Activated naive CD4-positive, alpha-beta T cell treated with anti-CD3 and anti-CD28 coated beads for 36 hours (primary cell): ENCODE measurements at places on chromosomes 1 and 21. TPM values are rescaled to one million over a fixed set of nuclear protein-coding genes. Genes with fewer than 3 reads are reported as not detected.
A peak's percentile ranks its signal among the peaks of the same experiment; 100 is the strongest.

DNA sequence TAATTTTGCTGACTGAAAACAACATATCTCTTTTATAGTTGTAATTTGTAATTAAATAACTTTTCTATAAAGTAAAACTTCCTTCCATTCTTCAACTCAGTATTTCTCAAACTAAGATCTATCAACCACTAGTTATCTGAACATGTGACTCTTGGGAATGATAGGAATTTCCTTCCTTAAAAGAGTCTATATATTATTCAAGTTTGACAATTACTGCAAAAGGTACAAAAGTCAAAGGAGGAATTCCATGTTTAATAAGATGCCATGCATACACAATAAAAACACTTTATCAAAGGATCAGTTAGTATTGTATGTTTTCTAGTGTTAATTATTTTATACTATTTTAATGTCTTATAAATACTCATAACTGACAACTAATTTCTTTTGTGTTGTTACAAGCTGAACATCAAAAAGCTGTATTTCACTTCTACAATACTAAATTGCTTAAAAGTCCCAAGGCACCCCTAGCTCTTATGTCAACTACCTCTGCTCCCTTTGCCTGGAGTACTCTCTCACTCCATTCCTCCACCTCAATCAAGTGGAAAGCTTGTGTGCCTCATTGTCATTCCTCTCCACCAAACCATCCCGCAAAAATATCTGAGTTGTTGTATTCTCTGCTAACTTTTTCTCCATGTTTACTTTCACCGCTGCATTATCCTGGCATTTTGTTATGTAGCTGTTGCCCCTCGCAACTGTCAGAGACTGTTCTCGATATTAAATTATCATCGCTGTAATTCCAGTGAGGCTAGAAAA, 67.9 kb downstream of the SLC44A5 start:
- no peaks in the 10 kb centered on the region for H3K36me3 ChIP-seq
- H3K4me1 ChIP-seq = no peaks in the 10 kb centered on the region
- H3K4me3 ChIP-seq = no peak overlapping the region
- no peak for DNase-seq
- H3K27me3 ChIP-seq = peaks cover 7% of the 10 kb centered on the region

DNA sequence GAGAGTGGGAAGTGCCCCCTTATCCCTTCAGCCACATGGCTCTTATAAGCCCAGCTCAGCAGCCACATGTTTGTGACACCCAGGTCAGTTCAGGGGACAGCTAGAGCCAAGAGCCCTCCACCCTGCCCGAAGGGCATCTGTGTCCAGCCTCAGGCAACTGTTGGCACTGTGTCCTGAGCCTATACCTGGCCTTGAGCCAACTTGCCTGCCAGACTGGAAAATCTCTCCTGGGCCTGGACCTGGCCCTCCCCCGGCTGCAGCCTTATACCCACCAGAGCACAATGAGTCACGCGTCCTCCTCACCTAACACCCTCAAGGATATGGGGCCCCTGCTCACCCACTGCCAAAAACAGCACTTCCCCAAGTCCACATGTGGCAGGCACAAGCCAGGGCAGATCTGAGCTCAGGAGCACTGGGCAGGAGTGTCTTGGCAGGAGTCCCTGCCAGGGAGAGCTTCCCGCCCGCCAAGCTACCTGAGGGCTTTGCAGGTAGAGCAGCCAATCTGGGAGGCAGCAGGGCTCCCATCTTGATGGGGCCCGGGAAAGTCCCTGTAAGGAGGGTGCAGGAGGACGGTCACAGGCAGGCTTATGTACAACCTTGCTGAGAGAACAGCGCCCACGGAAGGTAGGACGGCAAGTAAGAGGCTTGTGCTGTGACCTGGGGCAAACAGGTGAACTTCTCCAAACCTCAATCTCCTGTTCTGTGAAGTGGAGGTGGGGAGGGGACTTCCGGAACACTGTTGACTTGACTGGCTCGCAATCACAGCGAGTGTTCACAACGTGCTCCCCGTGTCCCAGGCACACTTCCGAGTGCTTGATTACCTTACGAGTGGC, 19.8 kb upstream of the HSPG2 start:
- H3K4me1 ChIP-seq = peaks cover 29% of the 10 kb centered on the region
- H3K27ac ChIP-seq = peak overlapping the region; percentile 86
- H3K27me3 ChIP-seq = no peaks in the 10 kb centered on the region
- H3K36me3 ChIP-seq = no peaks in the 10 kb centered on the region

- no peaks in the 10 kb centered on the region for H3K36me3 ChIP-seq
- H3K4me3 ChIP-seq = no peak overlapping the region
- H3K27ac ChIP-seq = no peak overlapping the region
- H3K27me3 ChIP-seq = peaks cover 60% of the 10 kb centered on the region
- H3K4me1 ChIP-seq = no peaks in the 10 kb centered on the region
These were observed 280.3 kb downstream of the FAM72C start for GRCh38 chr1:143691400-143691891.

DNA sequence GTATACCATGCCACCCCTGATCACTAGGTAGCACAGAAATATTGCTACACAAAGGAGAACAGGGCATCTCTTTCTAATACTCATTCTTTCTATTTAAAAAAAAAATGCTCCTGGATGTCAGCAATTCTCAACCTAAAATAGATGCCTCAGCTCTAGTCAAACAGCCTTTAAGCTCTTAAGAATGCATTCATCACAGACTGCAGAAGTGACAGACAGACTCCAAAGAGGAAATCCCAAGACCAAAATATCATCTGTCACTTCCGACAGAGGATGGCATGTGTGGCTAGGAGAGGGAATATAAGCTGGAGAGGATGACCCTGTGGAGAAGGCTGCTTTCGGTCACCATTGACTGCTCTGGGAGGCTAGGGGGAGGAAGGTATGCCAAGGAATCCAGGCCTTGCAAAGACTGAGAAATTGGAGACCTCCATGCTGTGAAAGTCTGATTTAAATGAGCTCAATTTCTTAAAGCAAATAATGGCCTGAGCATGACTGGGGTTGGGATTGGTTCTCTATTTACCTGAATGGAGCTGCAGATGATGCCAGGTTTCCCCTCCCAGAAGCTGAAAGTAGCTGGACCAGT, 277.4 kb downstream of the BRINP2 start:
- H3K4me1 ChIP-seq = no peaks in the 10 kb centered on the region
- no peak overlapping the region for H3K27ac ChIP-seq
- H3K4me3 ChIP-seq = no peak overlapping the region
- DNase-seq = no peak

DNA sequence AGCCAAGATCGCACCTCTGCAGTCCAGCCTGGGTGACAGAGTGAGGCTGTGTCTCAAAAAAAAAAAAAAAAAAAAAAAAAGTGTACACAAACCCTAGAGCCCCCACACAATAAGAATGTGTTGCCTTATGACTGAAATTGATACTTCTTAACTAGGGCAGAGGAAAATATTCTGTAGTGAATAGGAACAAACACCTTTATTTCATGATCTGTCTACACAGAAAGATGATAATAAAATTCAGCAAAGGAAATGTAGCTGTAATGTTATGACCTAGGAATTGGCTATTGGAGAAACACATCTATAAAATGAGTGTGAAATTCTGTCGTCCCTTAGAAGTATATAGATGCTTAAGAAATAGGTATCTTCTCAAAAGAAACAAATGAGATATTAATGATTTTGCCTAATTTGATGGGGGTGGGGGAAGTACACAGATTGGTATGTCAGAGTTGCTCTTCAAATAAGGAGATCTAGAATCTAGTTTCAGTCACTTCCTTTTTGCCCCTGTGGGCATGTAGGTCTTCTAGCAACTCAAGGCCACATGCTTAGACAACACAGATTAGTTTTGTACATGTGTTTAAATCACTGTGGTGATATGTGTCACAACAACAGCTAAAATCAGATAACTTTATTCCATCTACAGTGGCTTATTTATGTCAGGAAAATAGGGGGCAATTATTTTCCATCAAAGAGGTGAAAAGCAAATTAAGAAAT, 10.7 kb upstream of the GPR25 start:
- no peaks in the 10 kb centered on the region for H3K27me3 ChIP-seq
- DNase-seq = no peak
- peaks cover 3% of the 10 kb centered on the region for H3K36me3 ChIP-seq

- no peak overlapping the region for H3K4me3 ChIP-seq
- peaks cover 18% of the 10 kb centered on the region for H3K27me3 ChIP-seq
- H3K36me3 ChIP-seq = no peaks in the 10 kb centered on the region
- H3K4me1 ChIP-seq = no peaks in the 10 kb centered on the region
- no peak for DNase-seq
These were observed 40.7 kb upstream of the EYA3 start for GRCh38 chr1:28129150-28129549.

DNA sequence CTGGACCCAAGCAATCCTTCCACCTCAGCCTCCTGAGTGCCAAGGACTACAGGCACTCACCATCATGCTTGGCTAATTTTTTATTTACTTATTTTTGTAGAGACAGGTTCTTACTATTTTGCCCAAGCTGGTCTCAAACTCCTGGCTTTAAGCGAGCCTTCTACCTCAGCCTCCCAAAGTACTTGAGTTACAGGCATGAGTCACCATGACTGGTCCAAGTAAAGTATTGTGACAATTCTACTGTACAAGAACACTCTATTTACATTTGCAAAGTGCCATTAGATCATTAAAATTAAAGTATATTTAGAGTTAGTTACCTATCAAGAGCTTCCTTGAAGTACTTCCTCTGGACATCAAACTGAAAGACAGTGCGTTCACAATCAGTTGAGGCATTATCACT, 44.8 kb downstream of the NRDC start:
- H3K36me3 ChIP-seq = peaks cover 17% of the 10 kb centered on the region
- no peaks in the 10 kb centered on the region for H3K4me1 ChIP-seq
- no peak for DNase-seq
- no peak overlapping the region for H3K27ac ChIP-seq
- no peaks in the 10 kb centered on the region for H3K27me3 ChIP-seq

DNA sequence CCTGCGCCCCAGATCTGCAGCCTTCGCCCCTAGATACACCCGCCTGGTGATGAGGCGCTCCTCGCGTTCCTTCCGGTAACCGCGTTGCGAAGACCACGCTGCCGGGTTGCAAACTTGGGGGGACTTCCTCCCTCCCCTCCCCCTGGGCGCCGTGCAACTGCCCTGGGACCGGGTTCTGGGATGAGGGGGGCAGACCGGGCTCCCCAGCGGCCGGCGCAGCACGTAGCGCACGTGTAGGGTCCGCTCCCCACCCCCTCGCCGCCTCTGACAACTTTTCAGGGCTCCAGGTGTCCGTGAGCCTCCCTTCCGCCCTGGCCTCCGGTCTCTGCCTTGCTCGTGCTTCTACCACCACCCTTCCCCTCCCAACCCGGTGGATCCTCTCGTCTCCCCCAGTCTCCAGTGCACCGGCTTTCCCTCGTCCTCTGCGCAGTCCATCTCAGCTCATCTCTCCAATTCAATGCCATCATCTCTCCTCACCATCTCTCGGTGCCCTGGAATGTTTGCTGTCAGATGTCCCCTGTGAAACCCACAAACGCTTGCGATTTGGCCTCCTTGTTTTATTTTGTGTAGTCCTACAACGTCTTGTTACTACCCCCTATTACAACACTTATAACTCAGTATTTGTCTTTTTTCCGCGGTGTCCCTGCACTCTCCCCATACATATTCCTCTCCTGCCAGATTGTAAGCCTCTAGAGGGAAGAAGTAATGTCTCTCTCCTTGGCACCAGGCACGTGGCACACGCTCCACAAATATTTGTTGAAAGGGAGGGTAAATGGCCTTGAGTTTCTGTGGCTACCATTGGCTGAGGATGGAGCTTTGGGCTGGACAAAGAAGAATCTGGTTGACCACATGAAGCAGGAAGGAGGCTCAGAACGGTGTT, 782 bp downstream of the PCAT6 start:
- H3K27me3 ChIP-seq = no peaks in the 10 kb centered on the region
- H3K4me3 ChIP-seq = peak overlapping the region; percentile 74
- peak; percentile 31 for DNase-seq
- H3K27ac ChIP-seq = no peak overlapping the region
- peaks cover 23% of the 10 kb centered on the region for H3K4me1 ChIP-seq
- H3K36me3 ChIP-seq = peaks cover under 1% of the 10 kb centered on the region

- peak; percentile 52 for DNase-seq
- peaks cover under 1% of the 10 kb centered on the region for H3K27me3 ChIP-seq
- H3K27ac ChIP-seq = peak overlapping the region; percentile 15
These were observed 43.8 kb downstream of the CD53 start for GRCh38 chr1:110916669-110917306.

- no peak overlapping the region for H3K27ac ChIP-seq
- no peaks in the 10 kb centered on the region for H3K27me3 ChIP-seq
- H3K36me3 ChIP-seq = no peaks in the 10 kb centered on the region
These were observed 56.9 kb downstream of the TBCE start for GRCh38 chr1:235424092-235424491.

GRCh38 chr1:33092438-33092837, 11.5 kb downstream of the AZIN2 start:
- H3K36me3 ChIP-seq = no peaks in the 10 kb centered on the region
- peaks cover 17% of the 10 kb centered on the region for H3K4me1 ChIP-seq
- no peak overlapping the region for H3K27ac ChIP-seq
- DNase-seq = no peak
- H3K27me3 ChIP-seq = no peaks in the 10 kb centered on the region

DNA sequence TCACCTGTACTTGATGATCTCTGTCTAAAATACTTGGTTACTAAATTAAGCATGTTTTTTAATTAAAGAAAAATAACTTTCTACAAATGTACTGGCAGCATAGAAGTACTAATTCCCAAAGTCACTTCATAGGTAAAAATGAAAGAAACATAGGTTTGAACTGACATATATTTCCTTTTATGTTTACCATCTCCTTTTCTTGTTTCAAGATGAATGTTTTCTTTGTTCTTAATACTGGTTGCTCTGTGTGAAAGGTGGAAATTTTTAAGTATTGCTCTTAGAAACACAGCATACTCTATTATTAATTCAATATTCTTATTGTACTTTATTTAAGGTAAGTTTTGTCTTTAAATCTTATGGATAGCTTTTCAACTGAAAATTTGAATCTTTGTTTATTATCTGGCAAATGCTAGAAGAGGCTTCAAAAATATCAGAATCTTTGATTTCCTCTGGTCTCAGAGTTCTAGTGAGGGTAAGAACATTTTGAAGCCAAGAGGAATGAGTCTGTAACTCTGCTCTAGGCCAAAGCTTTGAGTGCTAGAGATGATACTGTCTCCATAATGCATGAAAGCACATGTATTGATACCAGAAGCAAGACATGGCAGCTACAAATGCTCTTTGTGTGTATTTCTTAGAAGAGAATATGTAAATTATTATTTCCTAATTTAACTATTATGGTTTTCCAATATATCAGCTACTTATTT, 18.2 kb downstream of the RRP15 start:
- peaks cover 15% of the 10 kb centered on the region for H3K4me1 ChIP-seq
- H3K36me3 ChIP-seq = peaks cover 19% of the 10 kb centered on the region
- DNase-seq = no peak
- no peak overlapping the region for H3K27ac ChIP-seq
- no peak overlapping the region for H3K4me3 ChIP-seq

Gene KRTAP22-1
- total RNA-seq = not detected

Gene PLEKHA6
- 0.17 TPM for total RNA-seq
